ENCODE measurements at places on chromosomes 16 and 17.
A peak's percentile ranks its signal among the peaks of the same experiment; 100 is the strongest.

DNA sequence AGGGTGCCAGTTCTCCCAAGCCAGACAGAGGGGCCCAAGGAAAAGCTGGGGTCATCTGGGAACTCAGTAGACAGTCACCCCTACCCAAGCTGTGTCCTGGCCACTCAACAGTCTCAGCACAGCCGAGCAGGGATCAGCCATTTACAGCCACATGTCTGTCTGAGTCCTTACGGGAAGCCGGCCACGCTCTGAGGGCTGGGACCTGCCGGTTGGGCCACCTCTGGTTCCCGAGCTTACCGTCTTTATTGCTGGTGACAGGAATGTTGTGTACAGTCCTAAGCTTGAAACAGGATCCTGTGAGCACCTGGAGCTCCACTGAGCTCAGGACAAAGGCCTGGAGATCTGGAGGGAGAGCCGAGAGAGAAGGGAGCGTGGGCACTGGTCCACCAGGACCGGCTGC is 59.8 kb downstream of the TIMM22 start:
- DNase-seq, result no peak

DNA sequence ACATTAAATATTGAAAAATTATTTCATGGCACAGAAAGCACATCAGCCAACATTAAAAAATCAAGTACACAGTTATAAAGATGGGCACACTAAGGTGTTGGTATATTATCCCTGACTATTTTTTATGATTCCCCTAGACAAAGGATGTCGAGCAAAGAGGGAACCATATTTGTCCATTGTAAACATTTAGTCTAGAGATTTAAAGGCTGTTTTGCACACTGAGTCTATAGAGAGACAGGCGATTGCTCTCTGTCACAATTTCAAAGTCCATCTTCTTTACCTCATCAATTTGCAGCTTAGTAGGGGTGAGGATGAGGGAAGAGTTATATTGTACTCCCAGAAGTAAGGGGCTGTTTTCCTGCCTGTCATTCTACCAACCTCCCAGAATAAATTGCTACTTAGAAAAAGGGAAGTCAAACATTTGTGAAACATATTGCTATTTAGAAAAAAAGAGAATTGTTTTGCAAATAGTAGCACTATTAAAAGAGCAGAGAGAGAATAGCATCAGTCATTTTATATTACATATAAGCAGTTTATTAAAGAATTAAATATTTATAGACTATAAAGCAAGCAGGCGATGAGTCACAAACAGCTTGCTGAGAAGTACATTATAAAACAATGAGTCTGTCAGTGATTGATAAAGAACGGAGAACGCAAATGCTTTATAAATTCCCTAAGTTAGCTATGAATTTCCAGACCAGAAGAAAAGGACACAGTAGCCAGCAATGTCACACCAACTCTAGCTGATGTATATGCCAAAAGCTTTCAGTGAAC is 270.6 kb upstream of the PMFBP1 start:
- DNase-seq, result no peak

DNA sequence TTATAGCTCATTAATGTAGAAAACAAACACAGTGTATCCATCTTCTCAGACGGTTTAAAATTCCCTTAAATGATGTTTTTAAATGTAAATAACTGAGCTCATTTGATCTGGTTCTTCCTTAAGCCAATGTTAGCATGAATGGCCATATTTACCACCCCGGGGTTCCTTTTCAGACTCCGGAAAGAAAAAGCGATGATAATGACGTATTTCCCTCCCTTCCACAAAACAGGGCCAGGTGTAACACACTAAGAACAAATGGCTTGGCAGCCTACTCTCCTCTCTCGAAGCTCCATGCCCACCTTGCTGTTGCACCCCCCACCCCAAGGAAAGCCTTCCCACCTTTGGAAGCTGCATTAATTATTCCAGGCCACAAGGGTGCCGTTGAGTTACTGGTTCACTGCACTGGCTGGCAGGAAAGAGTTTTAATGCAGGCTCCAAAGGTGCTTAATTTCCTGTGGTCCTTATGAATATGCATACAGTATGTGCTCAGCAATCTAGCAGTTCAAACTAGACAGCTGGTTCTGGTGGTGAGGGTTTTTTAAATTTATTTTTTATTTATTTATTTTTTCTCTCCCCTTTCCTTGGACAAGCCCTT is 378.9 kb downstream of the WWOX start:
- DNase-seq, result no peak

- DNase-seq, result no peak
Measured at GRCh38 chr16:5072334-5073278, 963 bp downstream of the ALG1 start.

DNA sequence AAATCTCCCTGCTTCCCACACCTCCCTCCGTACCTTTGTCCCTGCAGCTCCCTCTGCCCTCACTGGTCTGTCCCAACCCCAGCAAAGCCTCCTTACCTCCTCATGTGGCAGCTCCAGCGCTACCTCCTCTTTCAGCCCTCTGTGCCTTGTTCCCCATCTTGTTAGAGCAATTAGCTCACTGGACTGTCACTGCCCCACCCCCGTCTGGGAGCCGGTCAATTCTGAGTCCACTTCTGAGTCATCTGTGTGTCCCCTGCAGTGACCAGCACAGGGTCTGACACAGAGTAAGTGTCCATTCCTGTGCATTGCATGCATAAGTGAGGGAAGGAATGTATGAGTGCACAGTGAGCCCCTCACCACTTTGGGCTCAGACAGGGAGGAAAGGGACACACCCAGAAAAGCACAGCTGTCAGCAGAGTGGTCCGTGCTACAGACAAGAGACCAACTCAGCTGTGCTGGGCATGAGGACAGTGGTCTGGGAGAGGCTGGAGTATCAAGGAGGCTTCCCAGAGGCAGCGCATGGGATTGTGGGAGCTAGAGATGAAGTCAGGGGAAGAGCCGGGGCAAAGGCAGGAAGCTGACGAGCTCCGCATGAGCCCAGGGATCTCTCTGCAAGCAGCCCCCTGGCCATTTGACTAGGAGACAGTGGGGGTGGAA is 45.9 kb downstream of the PITPNM3 start:
- DNase-seq, result no peak

DNA sequence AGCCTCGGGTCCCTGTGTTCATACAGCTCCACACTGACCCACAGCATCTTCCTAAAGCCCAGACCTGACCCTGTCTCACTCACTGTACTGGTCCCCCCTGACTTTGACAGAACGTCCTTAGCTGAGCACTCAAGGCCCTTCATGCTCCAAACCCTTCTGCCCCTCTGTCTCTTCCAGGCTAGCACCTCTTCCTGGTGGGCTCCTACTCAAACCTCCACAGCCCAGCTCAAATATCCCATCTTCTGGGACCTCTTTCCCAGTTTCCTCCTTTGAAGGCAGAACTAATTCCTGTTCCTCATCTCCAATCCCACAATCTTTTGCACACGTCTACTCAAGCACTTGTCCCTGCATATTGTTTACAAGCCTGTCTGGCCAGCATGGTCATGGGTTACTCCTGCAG is 8.8 kb downstream of the GRIN2C start:
- DNase-seq, result no peak

GRCh38 chr16:19872935-19873334 is 11.7 kb downstream of the GPRC5B start:
- no peak for DNase-seq

DNA sequence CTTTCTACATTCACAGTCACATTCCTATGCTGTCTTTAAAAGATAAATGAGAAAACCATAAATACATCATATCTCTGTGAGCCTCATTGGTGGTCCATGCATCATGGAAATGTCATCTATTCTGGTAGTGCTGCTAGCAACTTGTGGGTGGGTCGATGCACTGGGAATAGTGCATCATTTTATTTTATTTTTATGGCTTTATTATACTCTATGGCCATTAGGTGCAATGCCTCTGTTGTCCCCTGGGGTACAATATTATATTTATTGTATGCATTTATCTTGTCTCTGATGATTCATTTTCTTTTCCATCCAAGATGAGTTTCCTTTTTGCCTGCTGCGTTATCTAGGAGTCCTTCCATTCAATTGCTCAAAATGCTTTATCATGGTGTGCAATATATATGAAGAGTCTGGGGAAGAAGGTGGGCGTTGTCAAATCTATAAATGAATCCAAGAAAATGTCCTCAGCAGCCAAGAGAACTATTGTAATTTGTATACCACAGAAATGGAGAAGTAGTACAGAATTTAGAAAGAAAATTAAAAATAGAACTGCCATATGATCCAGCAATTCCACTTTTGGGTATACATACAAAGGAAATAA is 324.0 kb downstream of the KCNJ2 start:
- DNase-seq, result no peak

DNA sequence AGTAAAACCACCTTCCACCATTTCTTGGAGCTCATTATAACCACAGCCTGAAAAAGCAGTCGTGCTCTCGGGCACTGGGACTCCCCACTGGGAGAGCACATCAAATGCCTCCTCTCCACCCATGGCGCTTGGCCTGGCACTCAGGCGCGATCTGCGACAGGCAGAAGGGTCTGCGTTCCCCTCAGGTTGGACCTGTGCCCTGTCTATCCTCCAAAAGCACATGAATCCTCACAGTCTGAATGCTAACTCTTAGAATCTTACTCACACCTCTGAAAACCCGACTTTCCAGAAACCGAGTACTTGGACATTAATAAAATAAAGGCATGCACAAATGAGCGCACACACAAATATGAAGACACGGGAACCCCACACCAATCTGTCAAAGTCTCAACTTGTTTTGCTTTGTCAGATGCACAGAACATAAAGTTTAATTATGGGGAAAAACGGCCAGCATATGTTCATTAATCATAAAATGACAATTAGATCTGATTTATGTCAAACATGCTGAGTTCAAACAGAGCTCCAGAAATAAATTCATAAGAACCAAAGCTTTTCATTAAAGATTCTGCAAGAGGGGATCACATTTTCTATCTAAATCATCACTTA is 20.5 kb upstream of the FAAP100 start:
- DNase-seq, result no peak

- no peak for DNase-seq
Measured at GRCh38 chr17:57425431-57425830, 169.1 kb downstream of the MSI2 start.

DNA sequence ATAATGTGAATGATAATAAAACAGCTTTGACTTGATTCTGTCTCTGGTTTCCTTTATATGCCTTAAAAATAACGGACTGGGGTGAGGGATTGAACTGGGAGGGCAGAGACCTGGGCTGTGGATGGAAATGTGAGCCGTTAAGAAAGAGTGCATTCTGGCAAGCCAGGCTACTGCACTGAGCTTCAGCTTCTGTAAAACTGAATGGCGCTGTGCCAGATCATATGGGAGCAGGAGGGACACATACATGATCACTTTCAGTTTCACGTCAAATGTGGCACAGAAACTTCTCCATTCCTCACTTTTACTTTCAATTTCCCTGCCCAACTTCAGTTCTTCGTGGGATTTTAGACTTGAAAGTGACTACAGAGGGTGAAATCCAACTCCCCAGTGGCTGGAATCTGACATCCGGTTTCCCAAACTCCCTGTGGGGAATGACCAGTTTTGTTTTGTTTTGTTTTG is 1.1 kb downstream of the MT2A start:
- peak; percentile 60 for DNase-seq

DNA sequence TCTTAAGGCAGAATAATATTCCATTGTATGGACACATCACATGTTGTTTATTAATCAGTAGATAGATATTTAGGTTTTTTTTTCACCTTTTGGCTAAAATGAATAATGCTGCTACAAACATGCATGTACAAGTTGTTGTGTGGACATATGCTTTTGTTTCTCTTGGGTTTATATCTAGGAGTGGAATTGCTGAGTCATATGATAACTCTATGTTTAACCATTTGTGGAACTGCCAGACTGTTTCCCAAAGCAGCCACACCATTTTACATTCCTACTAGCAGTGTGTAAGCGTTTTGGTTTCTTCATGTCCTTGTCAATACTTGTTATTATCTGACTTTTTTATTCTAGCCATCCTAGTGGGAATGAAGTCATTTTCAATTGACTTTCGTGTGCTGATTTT is 21.3 kb downstream of the CYLD start:
- DNase-seq, result no peak

- DNase-seq, result no peak
Measured at GRCh38 chr17:79535728-79536025, 75.2 kb downstream of the RBFOX3 start.

DNA sequence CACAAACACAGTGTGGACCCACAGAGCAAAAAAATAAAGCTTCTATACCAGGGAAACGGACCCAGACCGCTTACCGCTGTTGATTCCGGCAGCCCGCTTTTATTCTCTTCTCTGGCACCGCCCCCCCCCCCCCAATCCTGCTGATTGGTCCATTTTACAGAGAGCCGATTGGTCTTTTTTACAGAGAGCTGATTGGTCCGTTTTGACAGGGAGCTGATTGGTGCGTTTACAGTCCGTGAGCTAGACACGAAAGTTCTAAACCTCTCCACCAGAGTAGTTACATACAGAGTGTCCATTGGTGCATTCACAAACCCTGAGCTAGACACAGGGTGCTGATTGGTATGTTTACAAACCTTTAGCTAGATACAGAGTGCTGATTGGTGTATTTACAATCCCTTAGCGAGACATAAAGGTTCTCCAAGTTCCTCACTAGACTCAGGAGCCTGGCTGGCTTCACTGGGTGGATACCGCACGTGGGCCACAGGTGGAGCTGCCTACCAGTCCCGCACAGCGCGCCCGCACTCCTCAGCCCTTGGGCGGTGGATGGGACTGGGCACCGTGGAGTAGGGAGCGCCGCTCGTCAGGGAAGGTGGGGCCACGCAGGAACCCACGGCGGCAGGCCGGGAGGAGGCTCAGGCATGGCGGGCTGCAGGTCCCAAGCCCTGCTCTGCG is 92.4 kb downstream of the HAPSTR1 start:
- DNase-seq, result no peak
